Tibial nerve (tissue), 4 donors: ENCODE measurements at places on chromosomes 5 and 9.
A peak's percentile ranks its signal among the peaks of the same experiment; 100 is the strongest.

- DNase-seq: no peak
Observed at GRCh38 chr5:134634227-134634626, 1.6 kb upstream of the SAR1B start.

- peak; percentile 25 for DNase-seq
Observed at GRCh38 chr5:58459146-58460001, 512 bp downstream of the PLK2 start.

- DNase-seq: no peak
Observed at GRCh38 chr9:68975365-68976043, 38.4 kb downstream of the PRKACG start.

DNA sequence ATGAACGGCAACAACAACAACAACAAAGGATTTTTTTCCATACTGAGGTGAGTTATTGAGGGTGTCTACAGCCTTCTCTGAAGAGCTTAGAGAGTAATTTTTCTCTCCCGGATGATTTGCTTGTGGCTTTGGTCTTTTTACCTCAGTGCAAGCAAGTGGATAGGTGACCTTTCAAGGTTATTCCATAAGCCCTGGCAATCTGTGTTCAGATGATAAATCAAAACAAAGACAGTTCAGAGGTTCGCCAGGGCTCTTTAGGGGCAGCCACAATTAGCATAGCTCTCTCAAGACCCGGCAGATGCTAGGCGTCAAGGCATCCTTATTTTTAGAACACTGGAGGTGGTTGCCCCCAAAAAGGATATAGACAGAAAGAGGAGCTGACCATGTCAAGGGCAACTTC lies 417.9 kb upstream of the C9orf72 start:
- DNase-seq: no peak

DNA sequence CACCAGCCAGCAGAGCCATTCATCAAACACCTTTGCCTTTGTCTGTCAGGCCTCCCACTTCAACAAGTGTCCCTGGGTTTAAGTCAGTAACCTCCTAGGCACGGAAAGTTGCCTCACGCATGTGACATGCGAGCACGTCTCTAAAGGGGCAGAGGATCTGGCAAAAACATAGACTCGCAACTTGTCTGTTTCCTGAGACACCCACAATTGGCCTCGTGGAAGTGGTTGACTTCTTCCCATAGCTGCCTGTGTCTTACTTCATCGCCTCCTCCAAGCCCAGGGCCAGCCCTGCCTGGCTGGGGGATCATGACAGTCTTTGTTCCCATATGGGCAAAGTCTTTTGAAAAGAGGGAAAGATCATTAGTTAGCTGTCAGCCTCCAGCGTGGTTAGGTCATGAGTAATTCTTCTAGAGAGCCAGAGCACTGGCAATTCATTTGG lies 35.5 kb upstream of the GLRX start:
- DNase-seq: peak; percentile 28

DNA sequence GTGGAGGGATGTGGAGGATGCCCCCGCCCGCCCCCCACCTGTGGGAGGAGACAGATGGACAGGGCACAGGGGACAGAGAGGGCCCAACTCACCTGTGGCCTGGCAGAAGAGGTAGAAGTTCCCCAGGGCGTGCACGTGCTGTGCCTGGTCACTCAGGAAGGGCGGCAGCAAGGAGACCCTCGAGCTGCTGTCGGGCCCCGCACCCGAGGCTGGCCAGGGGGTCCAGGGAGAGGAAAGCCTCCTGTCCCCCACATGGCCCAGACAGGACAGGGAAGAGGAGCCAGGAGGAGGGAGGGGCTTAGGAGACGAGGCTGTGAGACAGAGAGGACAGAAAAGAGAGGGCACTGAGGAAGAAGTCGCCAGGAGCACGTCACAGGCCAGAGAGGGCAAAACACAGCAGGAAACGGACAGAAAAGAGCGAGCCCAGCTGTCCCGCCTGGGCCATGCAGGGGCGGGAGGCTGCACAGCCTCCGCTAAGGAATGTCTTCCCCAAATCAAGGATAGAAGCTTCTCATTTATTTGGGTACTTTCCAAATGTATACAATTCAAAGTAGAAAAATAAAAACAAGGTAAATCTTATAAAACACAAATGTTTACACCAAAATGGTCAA lies 58.5 kb downstream of the SECISBP2 start:
- DNase-seq: no peak
